Vagina (tissue), 2 donors: ENCODE measurements at places on chromosomes 4 and X.

GRCh38 chr4:146327859-146328650, 113.7 kb downstream of the REELD1 start:
- no peak overlapping the region for H3K4me3 ChIP-seq
- no peak for DNase-seq
- no peaks in the 10 kb centered on the region for H3K36me3 ChIP-seq
- no peaks in the 10 kb centered on the region for H3K27me3 ChIP-seq
- H3K27ac ChIP-seq = no peak overlapping the region
- H3K4me1 ChIP-seq = no peaks in the 10 kb centered on the region

DNA sequence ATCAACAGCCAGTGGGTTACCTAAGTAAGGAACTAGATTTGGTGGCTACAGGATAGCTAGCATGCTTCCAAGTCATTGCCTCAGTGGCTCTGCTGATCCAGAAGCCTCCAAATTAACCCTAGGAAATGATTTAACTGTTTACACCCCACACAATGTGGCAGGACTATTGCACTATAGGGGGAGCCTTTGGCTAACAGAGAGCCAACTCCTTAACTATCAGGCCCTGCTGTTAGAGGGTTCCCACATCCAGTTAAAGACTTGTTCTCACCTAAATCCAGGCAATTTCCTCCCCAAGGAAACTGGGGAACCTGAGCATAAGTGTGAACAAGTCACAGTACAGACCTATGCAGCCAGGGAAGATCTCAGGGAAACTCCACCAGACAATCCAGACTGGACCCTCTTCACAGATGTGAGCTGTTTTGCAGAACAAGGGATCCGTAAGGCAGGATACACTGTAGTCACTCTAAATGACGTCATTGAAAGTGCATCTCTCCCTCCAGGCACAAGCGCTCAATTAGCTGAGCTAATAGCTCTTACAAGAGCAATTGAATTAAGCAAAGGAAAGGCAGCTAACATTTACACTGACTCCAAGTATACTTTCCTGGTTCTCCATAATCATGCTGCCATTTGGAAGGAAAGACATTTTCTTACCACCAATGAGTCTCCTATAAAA, 185.3 kb upstream of the SPOCK3 start:
- no peaks in the 10 kb centered on the region for H3K36me3 ChIP-seq
- no peak for DNase-seq
- H3K27me3 ChIP-seq = no peaks in the 10 kb centered on the region
- no peak overlapping the region for H3K27ac ChIP-seq
- H3K4me1 ChIP-seq = no peaks in the 10 kb centered on the region

DNA sequence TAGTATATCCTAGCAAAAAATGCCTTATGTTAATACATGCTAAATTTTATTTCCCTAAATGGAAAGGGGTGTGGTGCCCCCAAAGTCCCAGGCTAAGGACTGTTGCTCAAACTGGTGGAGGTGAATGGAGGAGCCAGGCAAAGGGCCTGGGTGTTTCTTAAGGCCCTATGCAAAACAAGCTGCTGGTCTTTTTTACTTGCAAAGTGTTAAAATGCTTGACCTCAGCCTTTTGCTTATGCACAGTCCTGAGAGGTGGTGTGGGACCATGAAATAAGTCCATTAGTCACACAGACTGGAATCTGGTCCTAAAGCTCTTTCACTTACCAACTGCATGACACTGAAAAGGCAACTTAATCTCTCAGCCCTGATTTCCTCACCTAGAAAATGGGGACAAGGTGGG, 223.5 kb upstream of the MBNL3 start:
- no peaks in the 10 kb centered on the region for H3K36me3 ChIP-seq
- no peak for DNase-seq
- no peak overlapping the region for H3K27ac ChIP-seq
- no peaks in the 10 kb centered on the region for H3K4me1 ChIP-seq
- no peaks in the 10 kb centered on the region for H3K27me3 ChIP-seq

- no peak overlapping the region for H3K27ac ChIP-seq
- no peak overlapping the region for H3K4me3 ChIP-seq
- no peaks in the 10 kb centered on the region for H3K36me3 ChIP-seq
Measured at GRCh38 chr4:158949099-158949498, 153.8 kb upstream of the RAPGEF2 start.

GRCh38 chrX:40244980-40245379, 147.2 kb upstream of the BCOR start:
- no peak overlapping the region for H3K4me3 ChIP-seq
- no peak overlapping the region for H3K27ac ChIP-seq
- no peak for DNase-seq
- no peaks in the 10 kb centered on the region for H3K27me3 ChIP-seq

DNA sequence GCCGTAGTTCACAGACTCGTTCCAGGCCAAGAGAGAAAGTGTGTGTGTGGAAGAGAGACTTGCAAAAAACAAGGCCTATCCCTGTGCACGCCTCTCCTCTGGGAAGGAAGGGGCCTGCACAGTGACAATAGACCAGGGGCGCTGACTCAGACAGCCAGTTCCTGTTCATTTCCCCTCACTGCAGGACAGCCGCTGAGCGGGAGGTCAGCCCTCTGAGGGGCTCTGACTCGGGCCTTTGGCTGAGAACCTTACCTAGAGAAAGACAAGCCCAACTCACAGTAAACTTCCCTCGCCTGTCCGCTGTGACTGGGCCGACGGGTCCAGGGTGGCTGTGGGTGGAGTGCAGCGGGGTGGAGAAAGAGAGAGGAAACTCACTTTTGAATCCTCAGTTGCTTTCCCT, 52.1 kb downstream of the RTL5 start:
- no peaks in the 10 kb centered on the region for H3K4me1 ChIP-seq
- DNase-seq = no peak
- peak overlapping the region; percentile 16 for H3K4me3 ChIP-seq
- no peaks in the 10 kb centered on the region for H3K36me3 ChIP-seq

DNA sequence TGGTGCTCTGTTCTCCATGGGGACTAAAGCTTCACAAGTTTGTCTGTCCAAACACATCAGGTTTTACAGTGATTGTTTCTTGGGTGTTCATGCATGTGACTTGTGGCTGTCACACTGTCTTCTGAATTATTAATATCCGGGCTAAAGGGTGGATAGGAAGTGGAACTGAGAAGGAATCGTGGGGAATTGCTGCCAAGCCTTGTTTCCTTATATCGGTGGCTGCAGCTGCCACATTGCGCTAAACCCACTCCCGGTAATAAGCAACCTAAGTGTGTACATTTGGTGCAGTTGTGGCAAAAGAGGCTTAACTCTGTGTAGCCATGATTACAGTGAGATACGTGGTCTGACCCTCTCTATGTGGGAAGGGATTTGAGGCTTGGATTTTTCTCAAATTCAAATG, 30.7 kb downstream of the SEPTIN11 start:
- peaks cover 59% of the 10 kb centered on the region for H3K4me1 ChIP-seq
- no peaks in the 10 kb centered on the region for H3K27me3 ChIP-seq
- H3K36me3 ChIP-seq = no peaks in the 10 kb centered on the region
- H3K4me3 ChIP-seq = no peak overlapping the region

DNA sequence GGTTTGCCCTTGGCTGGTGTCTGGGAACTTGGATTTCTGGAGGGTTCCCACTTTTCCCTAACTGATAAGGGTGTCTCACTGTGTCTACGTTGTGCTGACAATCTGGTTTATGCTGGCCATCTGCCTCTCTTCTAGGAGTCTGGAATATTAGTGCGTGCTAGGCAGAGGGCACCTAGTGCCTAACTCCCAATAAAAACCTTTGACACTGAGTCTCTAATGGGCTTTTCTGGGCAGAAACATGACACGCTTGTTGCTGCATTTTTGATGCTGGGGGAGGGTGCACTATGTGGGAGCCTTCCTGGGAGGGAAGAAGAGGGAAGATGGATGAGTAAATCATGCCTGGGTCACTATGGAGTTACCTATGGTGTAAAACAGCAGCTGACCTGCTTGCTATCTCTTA, 16.3 kb upstream of the ZNF41 start:
- DNase-seq = no peak
- H3K36me3 ChIP-seq = no peaks in the 10 kb centered on the region
- no peak overlapping the region for H3K27ac ChIP-seq
- no peaks in the 10 kb centered on the region for H3K4me1 ChIP-seq

DNA sequence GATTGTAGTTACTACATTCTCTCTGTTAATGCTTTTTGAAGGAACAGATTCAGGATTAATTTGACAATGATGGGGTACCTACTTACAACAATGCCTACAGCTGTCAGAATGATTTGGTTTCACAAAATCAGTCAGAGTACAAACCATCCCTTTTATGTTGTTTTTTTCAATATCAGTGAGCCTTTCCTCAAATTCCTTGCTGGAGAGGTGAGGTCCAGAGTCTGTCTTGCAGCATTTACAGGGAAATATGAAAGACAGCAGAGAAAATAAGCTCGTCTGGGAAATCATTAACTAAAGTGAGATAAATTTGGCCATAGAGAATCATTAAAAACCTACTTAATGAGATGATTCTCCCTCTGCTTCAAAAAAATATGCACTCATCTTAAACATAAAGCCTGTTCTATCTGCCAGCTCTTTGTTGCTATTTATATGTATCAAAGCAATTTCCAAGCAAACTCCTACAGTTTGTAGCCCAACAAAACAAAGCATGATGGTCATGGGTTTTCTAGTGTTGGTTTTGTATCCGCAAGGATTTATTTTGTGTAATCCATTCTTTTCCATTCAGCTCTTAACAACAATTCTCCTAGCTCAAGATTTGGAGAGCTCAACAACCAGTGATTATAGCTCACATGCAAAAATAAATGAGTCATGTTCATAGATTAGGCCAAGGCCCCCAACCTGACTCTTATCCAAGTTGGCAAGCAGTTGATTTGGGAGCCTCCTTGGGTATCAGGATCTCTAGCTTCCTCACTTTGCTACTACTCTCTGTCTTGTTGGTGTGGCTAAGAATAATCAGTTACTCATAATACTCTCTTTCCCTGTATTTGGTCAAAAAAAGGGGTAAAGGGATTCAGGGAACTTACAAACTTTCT, 222.6 kb downstream of the ENOX2 start:
- H3K27ac ChIP-seq = no peak overlapping the region
- no peaks in the 10 kb centered on the region for H3K27me3 ChIP-seq
- H3K36me3 ChIP-seq = no peaks in the 10 kb centered on the region
- no peak for DNase-seq
- no peak overlapping the region for H3K4me3 ChIP-seq

DNA sequence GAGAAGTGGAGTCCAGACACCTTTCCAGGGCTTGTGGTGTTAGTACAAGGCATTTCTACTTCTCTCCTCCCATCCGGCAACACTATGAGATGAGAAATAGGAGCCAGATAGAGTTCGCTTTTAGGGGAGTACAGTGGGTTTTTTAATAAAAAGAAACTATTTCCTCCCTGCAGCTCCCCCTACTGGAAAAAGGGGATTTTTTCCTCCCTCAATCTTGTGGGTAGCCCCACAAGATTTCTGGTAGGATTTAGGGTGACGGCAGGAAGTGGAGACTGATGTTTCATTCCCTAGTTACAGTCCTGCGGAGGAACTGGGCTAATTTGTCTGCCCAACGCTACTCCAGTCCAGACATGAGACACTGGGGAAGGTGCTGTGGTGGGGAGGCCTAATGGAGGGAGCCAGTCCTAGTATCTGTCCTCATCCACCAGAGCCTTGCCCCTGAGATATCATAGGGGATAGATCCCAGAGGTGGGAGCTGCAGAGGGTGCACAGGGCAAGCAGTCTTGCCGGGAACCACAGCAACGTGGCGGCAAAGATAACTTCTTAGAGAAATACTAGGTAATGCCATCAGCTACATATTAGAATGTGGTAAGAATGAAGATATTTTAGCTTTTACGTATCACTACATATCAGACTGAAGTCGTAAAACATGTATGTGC, 45.5 kb upstream of the PRKG2 start:
- H3K4me1 ChIP-seq = no peaks in the 10 kb centered on the region
- no peak overlapping the region for H3K27ac ChIP-seq
- no peak overlapping the region for H3K4me3 ChIP-seq

DNA sequence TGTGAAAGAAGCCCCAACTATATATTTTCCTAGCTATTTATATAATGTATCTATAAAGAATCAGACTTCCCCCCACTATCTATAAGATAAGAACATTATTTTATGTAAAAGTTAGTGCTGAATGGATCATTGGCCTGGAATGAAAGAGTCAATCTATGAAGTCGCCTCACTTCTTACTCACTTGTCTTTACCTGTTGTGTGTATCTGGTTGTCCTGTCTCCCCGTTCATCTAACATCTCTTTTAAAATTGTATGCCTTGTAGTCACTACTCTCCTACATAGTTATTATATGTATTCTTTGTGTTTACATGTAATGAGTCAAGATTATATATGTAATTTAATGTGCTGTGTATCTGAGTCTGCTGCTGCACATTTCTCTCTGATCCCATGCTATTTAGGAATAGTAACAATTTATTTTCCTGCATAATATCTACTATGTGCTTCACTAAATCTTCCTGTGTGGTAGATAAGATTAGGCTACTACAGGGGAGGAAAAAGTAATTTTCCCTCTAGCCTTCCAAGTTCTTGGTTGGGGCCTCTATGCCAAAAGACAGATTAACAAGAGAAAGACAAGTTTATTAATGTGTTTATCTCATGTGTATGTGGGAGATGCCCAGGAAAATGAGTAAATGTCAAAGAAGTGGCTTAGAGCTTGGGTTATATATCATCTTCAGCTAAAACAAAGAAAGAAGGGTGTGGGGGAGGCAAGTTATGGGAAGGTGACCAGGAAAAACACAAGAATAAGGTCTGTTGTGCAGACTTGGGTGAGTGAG, 77.6 kb upstream of the FRMPD4 start:
- no peaks in the 10 kb centered on the region for H3K4me1 ChIP-seq
- no peak overlapping the region for H3K4me3 ChIP-seq
- DNase-seq = no peak
- no peaks in the 10 kb centered on the region for H3K36me3 ChIP-seq
- H3K27me3 ChIP-seq = no peaks in the 10 kb centered on the region

GRCh38 chr4:75025431-75025830, 92.5 kb downstream of the PARM1 start:
- no peak overlapping the region for H3K27ac ChIP-seq
- no peak for DNase-seq
- no peaks in the 10 kb centered on the region for H3K4me1 ChIP-seq
- no peaks in the 10 kb centered on the region for H3K27me3 ChIP-seq
- H3K4me3 ChIP-seq = no peak overlapping the region

- no peaks in the 10 kb centered on the region for H3K36me3 ChIP-seq
- no peak for DNase-seq
- peak overlapping the region; percentile 30 for H3K4me3 ChIP-seq
- H3K27ac ChIP-seq = no peak overlapping the region
- no peaks in the 10 kb centered on the region for H3K27me3 ChIP-seq
Measured at GRCh38 chr4:10584042-10584441, 100.5 kb downstream of the CLNK start.

DNA sequence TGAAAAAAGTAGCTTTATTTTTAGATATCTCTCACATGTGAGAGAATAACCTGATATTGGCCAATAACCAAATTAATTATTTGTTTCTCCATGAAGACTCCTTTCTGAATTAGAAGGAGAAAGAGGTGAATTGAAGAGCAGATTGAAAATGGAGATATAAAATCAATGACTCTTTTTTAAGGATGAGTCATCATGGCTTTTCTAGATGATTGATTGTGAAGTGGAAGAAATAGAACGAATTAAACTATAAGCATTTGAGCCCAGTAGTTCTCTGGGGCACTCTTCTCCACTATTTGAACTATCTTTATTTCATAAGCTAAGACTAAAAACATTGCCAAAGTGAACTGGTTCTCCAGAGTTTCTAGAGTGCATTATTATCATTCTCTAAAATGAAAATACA, 137.2 kb upstream of the EDNRA start:
- H3K27me3 ChIP-seq = no peaks in the 10 kb centered on the region
- no peak overlapping the region for H3K27ac ChIP-seq
- no peaks in the 10 kb centered on the region for H3K4me1 ChIP-seq
- DNase-seq = no peak
- H3K4me3 ChIP-seq = no peak overlapping the region
- no peaks in the 10 kb centered on the region for H3K36me3 ChIP-seq

GRCh38 chr4:189763583-189763982, 177.1 kb upstream of the FRG1 start:
- H3K27me3 ChIP-seq = no peaks in the 10 kb centered on the region
- no peak overlapping the region for H3K27ac ChIP-seq
- H3K4me3 ChIP-seq = no peak overlapping the region
